ENCODE measurements at places on chromosomes 1 and 21.

DNA sequence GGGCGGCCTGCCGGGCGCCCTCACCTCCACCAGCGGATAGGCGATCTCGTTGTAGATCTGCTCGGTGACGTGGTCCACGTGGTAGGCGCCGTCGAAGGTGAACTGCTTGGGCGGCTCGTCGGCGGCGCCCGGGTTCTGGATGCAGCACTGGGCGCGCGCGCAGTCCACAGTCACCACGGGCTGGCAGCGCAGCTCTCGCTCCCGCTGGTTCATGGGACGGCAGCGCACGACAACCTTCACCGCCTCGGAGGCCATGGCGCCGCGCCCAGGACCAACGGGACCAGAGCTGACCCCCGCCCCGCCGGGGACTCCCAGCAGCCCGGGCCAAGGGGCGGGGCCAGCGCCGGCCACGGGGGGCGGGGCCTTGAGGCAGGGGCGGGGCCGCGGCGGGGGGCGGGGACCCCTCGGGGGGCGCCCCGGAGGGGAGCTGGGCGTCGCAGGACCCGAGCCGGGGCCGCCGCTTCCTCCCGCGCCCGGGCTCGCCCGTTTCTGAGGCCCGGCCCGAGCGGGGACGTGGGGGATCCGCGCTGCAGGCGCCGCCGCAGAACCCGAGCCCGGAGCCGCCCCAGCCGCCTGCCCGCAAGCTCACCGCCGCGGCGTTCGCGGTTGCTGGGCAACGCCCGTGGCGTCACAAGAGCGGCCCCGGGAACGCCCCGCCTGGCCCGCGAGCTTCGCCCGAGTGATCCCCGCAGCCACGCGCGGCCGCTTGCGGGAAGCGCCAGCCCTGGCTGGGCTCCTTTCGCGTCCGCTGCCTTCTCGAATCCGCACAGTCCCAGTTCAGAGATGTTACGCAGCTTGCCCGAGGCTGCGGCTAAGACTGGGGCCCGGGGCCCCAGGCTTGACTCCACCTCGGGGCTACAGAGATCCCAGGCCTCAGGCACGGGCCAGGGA lies at the start of gene KIF17:
Gene KIF17, minus strand, starts transcription at position 556 of the 891 bp plus-strand sequence. Its CDS starts 301 bp downstream, at position 255.
- DNase-seq, result peak; percentile 87

GRCh38 chr1:29879217-29879616 lies 642.9 kb downstream of the PTPRU start:
- DNase-seq, result no peak

- DNase-seq, result no peak
These were observed 2.1 kb downstream of the TLCD4 start for GRCh38 chr1:95119273-95119672.

DNA sequence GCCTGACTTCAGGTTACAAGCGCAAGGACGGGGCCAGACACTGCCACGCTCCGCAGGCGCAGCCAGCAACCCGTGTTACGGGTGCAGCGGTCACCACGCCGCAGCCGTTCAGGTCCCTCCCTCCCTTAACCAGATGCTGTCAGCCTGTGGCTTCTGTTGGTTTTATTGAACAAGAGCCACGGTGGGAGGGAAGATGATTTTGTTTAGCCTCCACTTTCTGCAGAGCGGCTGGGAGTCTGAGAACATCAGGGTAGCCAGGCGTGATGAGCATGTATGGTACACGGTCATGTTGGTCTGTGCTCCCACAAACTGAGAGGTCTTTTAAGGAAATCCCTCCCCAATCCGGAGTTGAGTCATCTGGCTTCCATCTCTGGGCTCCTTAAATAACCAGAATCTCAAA lies 18.5 kb upstream of the ADARB1 start:
- no peak for DNase-seq

- DNase-seq, result no peak
These were observed 131.5 kb upstream of the LMO4 start for GRCh38 chr1:87197156-87197555.

All from GM23338 (cell line).